T-helper 2 cell treated with Interferon-gamma antibody and Interleukin-4, amounts not matched to agents 100 ng/mL and 5 ng/mL, for 36 hours (primary cell): ENCODE measurements at places on chromosomes 12 and 14. TPM values are rescaled to one million over a fixed set of nuclear protein-coding genes. Genes with fewer than 3 reads are reported as not detected.

ESPL1 gene
- 75.1 and 79.7 TPM in 2 replicates for total RNA-seq

MSI1 gene
- total RNA-seq = not detected in 2 replicates

CIROP gene
- not detected in 2 replicates for total RNA-seq

SRRM4 gene
- not detected in 2 replicates for total RNA-seq

CLEC2B gene
- 24.0 and 26.6 TPM in 2 replicates for total RNA-seq
